NCI-H460 (cell line): ENCODE measurements at places on chromosomes 7 and 10. TPM values are rescaled to one million over a fixed set of nuclear protein-coding genes. Genes with fewer than 3 reads are reported as not detected.

The TMEM72 gene
- not detected in 2 replicates for total RNA-seq

The LRRTM3 gene
- total RNA-seq = not detected in 2 replicates

DNA sequence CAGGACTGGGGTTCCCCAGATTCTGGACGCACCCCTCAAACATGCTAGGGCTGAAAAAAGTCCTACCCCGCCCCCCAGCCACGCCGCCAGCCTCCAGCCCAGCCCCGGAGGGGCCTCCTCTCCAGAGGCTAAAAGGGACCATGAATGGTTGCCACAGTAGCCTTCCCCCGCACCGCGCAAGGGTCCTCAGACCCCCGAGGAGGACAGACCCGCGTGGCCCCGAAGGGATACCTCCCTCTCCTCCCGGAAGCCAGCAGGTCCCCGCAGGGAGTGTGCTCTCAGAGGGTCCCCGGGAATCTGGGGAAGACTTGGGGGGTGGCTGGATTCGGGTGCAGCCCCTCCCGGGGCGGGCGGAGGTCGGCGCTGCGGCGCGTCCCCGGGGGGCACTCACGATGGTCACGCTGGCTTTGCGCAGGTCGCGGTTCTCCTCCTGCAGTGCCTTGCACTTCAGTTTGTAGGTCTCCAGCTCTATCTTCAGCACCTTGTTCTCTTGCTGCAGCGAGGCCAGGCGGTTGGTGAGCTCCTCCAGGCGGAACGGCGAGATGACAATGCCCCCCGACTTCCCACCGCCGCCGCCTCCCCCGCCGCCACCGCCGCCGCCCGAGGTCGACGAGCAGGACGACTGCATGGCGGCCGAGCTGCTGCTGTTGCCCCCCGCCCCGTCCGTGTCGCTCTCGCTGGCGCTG lies 482 bp downstream of the CCDC6 start:
- no peak for DNase-seq

GRCh38 chr10:87740254-87740655 lies 77.8 kb downstream of the ATAD1 start:
- no peak for DNase-seq

GRCh38 chr7:21314954-21315353 lies 112.9 kb upstream of the SP4 start:
- no peak for DNase-seq

DNA sequence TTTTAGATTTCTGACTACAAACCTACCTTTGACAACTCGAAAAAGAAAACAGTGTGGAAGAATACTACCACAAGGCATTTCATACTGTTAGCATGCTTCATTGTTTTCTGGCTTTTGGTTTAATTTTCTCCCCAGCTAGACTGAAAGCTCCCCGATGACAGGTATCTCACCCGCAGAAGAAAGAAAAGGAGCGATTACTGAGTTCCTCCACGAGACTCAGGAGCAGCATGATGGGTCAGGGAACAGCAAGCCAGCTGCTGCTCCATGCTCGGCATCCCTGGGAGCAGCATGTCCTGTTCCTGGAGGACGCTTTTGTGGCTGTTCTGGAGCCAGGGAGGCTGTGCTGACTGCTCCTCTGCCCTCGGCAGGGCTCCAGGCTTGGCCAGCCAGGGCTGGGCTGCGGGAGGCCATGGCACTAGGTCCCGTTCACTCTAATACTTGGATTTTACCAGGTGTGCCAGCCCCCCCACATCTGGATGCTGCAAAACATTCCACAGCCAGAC lies 133.4 kb downstream of the PRKAG2 start:
- no peak for DNase-seq

GRCh38 chr7:68559518-68559917 lies 1038.8 kb upstream of the AUTS2 start:
- no peak for DNase-seq

GRCh38 chr7:140922741-140923345 lies 1.9 kb downstream of the BRAF start:
- no peak for DNase-seq

GRCh38 chr10:101137271-101137670 lies 6.2 kb downstream of the TLX1 start:
- no peak for DNase-seq

- DNase-seq = no peak
These were observed 188.0 kb downstream of the KCND2 start for GRCh38 chr7:120460949-120461348.

GRCh38 chr7:112042631-112043030 lies 163.6 kb downstream of the DOCK4 start:
- DNase-seq = no peak

DNA sequence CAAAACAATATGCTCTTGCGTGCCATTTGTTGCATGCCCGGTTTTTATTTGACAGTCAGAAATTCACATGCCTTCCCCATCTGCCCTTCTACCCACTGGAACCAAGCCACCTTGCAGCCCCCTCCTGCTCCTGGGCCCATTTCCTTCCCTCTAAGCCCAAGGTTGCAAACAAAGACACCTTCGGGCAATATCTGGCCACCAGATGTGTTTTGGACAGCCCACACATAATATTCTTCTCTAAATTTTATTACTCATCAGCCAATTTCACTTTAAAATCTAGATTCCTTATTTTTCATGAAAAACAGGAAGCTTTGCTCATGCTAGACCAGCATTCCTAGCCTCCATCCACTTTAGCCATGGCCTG lies 18.2 kb upstream of the C10orf105 start:
- no peak for DNase-seq

- DNase-seq = no peak
These were observed 905.5 kb downstream of the CNTNAP2 start for GRCh38 chr7:147022056-147022455.
